Activated CD4-positive, alpha-beta memory T cell treated with anti-CD3 and anti-CD28 coated beads, Interleukin-2, amount 10 ng/mL, durations not matched to agents 7 days and 5 days (primary cell): ENCODE measurements at places on chromosomes 11 and 22. TPM values are rescaled to one million over a fixed set of nuclear protein-coding genes. Genes with fewer than 3 reads are reported as not detected.
A peak's percentile ranks its signal among the peaks of the same experiment; 100 is the strongest.

- peak; percentile 55 for DNase-seq
These were observed 14.1 kb downstream of the RPS13 start for GRCh38 chr11:17063171-17064002.

DNA sequence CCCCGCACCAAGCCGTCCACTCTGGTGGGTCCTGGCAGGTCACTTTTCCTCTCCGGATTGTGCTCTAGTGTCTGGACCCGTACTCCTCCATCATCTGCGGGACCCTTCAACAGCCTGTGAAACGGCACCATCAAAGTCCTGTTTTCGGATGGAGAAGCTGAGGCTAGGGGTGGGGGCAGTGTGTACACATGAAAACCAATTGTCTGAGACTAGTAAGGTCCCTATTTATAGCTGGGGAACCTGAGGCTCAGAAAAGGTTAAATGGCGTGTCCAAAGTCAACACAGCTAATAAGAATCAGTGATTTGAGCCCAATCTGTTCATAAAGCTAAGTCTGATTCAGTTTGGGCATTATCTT is 668 bp upstream of the LRRC32 start:
- no peak for DNase-seq

GRCh38 chr11:1792461-1792860 is 28.7 kb upstream of the CTSD start:
- no peak for DNase-seq

GRCh38 chr22:30296324-30296723 is 7.0 kb upstream of the CASTOR1 start:
- DNase-seq = no peak

MRGPRF gene
- total RNA-seq = not detected
